ENCODE measurements at places on chromosomes 6 and 20.
A peak's percentile ranks its signal among the peaks of the same experiment; 100 is the strongest.

DNA sequence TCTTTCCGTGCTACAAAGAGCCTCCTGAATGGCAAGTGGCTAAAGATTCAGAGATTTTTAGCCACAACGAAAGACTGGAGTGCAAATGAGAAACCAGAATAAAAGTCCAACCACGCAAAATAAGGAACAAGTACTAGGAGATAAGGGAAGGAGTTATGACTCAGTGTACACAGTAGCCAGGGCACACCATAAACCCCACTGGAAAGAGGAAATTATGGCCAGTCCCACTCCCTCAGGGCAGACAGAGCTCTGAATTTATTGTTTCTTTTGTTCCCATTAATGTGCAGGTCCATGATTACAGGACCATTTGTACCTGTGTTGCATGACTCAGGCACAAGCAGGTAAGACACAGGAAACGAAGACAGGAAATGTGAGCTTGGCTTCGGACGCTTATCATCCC is 150.3 kb upstream of the PREP start:
- no peak for DNase-seq

GRCh38 chr6:106426250-106426970 is 65.9 kb downstream of the CRYBG1 start:
- DNase-seq = no peak

DNA sequence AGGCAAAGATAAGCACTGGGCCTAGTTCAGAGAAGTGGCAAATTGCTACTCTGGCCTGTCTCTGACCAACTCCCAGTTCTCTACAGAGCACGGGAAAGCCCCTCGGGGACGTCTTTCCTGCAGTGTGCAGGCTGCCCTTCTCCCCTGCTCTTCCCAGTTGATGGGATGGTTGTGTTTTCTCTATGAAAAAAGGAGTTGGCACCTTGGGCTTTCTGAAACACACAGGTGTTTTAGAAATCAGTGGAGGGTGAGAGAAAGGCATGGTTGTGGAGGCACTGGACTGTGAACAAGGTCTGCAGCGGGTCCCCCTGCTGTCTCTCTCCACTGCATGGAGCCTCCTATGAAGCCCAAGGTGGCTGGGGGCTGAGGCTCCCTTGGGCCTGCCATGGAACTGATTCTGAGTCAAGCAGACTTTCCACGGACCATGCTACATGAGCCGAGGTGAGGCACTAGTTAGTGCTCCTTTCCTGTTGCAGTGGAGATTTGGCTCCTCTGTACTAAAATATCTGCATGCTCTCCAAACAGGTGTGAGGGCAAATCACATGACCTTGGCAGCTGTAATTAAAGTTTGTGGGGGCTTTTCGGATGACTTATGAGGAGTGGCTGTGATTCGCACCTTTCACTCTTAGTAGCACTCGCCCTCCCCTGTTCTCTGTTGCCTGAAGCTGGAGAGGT is 16.3 kb downstream of the GTSF1L start:
- DNase-seq = no peak

- no peak for DNase-seq
These were observed 41.8 kb upstream of the TOP1 start for GRCh38 chr20:40986774-40987173.

DNA sequence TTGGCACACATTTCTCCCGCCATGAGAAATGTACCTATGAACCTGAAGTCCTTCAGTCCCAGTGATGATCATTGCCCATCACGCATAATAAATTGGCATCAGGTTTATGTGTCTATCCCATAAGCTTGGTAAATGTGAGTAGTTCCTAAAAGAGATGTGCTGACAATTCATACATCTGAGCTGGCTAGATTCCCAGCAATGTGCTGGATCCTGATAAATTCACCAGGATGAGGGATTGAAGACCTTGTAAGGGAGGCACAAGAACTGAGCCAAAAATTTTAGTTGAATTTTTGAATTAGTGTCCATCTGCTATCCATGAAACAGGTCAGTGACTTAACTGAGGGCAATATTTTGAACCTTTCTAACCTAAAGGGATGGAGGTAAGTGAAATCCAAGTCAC is 267.9 kb upstream of the CITED2 start:
- peak; percentile 60 for DNase-seq

DNA sequence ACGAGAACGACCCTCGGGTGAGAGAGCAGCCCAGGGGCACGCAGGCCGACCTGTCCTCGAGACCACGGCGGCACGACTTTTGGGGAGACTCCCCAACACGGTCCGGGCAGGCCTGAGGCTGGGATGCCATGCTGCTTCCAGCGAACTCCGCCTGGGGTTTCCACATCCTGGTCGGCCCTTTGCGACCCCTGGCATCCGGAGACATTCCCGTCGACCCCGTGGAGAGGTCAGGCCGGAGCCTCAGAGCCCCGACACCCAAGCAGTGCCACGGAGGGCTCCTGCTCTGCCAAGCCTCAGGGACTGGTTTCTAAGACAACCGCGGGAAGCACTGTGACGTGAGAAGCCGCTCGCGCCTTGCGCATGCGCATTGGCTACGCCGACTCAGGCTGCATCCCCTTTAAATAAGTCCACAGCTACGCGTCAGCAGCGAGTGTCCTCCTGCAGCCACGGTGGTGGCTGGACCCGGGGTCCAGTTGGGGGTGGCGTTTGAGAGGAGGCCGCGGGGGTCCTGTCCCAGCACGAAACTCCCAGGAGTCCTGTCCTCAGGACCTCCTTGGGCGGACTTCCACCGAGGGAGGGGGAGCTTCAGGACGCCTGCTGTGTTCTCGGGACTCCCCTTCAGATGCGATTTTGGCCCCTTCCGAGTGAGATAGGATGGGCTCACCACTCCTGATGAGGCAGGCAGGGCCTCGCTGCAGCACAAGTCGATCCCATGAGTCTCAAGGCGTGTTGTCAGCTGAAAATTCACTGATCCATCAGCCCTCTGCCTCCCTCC is 1089.3 kb upstream of the DEFB115 start:
- no peak for DNase-seq

DNA sequence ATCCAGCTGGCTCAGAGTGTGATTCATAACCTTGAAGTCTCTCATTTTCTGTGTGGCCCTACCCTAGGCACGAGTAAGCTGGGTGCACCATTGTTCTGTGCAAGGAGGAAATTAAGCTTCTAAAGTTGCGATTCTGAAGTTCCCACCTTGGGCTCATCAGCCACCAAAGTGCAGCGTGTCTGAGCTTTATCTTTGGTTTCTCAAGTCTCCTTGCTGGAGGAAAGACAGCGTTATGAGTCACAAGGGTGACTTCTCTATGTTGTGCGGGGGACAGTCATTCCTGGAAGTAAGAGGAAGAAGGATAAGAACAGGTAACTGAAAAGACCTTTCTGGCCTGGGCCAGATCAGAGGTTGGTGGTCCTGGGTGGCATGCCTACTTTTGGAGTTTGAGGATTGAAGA is 16.8 kb downstream of the MRAP2 start:
- no peak for DNase-seq

GRCh38 chr6:162964488-162965140 is 236.8 kb downstream of the PACRG start:
- DNase-seq = peak; percentile 89

- DNase-seq = no peak
These were observed 524.2 kb downstream of the CDH26 start for GRCh38 chr20:60482221-60483008.

DNA sequence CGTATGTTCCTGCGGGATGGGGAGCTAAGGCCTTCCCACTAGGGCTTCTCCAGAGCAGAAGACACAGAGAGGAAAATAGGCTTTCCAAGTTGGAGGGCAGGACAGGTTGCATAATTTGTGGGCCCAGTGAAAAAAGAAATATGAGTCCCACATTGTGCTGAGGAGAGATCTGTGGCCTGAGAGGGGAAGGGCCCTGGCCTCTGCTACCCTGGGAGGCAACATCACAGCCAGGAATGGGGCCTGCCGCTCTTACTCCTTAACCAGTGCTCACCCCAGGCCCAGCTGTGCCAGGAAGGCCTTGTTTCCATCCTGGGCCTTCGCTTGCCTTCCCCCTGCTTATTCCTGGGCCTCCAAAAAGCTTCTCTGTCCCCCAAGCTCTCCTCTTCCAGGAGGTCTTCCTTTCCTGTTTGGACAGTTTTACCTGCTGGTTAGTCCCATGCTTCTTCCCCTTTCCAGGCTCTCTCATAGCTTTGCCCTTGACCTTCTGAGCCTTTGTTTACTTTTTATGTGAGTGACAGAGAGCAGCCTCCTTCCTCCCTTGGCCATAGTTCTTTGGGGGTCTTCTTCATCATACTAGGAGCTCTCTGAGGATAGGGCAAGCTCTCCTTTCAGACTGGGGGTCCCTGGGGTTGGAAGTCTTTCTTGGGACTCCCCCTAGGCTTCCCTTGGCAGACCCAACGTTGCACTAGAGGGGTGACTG is 26.2 kb upstream of the VEGFA start:
- no peak for DNase-seq

- peak; percentile 69 for DNase-seq
These were observed 111.7 kb downstream of the THBS2 start for GRCh38 chr6:169141671-169142537.

DNA sequence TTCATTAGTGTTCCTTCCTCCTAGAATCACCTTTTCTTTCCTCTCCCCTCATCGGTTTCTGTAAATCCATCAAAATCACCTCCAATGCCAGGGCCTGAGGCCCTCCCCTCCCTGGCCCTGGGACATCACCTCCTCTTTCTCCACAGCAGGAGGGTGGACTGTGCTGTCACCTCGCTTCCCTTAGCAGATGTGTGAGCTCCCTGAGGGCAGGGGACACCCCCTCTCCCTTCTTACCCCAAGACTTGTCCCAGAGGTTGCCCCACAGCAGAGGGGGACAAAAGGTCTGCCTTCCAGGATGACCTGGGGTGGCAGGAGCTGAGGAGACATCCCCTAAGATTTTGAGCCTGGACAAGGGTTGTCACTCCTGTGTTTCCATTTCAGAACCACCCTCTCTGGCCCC is 5.9 kb downstream of the ULBP1 start:
- DNase-seq = no peak

DNA sequence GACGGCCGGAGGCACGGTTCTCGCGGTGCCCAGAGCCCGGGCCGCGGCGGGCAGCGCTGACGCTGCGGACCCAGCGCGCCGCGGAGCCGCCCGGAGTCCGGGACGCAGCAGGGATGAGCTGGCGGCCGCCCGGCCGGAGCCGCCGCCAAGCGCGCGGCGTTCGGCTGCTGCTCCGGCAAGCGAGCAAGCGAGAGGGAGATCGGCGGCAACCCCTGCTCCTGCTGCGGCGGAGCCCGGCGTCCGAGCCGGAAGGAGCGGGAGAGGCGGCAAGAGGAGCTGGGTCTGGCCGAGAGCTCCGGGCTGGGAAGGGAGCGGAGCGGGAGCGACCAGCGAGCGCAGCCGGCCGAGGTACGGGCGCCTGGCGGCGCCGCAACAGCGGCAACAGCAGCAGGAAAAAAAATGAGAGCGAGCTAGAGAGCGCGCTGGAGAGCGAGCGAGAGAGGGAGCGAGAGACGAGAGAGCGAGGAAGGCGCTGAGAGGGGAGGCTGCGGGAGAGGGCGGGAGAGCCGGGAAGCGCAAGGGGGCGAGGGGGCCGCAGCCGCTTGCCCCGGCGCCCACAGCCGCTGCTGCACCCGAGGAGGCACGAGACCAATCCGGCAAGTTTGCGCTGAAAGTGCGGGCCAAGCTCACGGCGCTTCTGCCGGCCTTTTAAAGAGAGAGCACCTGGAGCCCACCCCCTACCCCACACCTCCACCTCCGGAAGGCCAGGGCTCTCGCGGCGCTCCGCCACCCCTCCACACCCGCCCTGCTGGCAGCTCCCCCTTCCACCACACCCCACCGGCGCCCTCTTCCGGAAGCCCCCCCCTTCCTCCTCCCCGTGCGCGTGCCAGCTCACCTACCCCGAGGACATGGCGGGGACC is 496 bp downstream of the GRM4 start:
- DNase-seq = peak; percentile 50

DNA sequence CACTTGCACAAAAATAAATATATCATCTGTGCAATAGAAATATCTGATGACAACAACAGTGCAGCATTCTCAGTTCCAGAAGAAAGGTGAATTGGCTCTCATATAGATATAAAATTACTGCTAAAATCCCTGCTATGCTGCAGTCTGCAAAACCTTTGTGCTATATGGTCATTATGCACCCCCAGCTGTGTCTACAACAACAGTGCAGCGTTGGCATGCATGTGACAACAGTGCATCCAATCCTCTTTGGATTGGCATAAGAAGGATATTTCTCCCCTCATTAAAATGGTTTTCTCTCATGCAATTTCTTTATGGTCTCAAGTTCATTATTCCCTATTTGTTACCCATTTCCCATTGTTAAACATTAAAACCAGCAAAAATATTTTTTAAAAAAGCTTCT is 23.1 kb downstream of the OR2B6 start:
- DNase-seq = no peak

GRCh38 chr6:128156321-128157111 is 255.7 kb upstream of the THEMIS start:
- DNase-seq = no peak

DNA sequence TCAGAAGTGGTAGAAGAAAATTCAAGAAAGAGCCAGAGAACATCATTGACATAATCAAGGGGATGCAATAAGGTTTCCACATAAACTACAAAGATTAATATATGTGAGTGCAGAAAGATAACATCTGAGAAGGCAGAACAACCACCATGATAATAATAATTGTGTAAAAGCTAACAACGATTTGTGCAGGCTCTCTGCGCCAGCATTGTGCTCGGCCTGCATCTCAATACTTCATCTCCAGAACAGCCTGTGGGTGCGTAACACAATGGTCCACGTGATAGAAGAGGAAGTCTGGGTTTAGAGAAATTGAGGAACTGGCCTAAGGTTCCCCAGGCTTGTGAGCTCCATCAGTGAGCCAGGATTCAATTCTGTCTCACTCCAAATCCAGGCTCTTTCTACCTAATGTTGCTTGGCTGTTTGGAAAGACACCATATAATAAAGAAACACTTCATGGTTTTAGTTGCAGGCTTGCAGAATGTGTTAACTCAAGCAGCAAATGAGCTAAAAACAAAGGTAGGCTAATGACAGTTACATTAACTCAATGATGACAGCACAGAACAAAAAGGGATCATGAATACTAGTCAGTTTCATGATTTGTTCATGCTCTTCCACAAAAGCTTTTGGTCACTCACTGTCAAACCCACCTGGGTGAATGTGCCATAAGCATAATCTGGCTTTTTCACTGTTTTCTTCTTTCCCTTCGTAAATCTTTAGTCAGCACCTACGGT is 71.2 kb downstream of the LY86 start:
- peak; percentile 45 for DNase-seq

GRCh38 chr6:5833120-5833519 is 173.6 kb downstream of the NRN1 start:
- no peak for DNase-seq

GRCh38 chr20:63696306-63696627 is 185 bp upstream of the TNFRSF6B start:
- no peak for DNase-seq

DNA sequence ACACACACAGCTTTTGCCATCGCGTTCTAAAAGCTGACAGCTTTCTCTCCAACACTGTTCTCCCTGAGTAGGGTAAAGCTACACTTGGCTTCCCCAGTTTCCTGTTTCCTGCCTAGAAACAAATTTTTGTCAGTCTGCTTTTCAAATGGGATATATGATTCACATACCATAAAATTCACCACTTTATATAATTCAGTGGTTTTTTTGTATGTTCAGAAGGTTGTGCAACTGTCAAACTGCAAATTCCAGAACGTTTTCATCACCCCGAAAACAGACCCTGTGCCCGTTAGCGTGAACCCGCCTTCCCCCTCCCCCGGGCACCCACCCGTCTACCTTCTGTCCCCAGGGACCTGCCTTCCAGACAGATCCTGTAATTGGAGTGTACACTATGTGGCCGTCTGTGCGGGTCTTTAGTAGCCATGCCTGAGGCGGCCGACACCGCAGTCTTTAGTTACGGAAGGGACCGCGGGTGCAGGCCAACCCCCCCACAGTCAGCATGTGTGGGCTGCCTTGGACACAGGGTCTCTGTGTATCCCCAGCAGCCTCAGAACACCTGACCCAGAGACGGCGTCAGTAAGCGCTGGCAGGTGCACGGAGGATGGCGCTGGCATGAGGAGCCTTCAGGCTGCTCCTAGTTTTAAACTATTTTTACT is 16.6 kb downstream of the HRH3 start:
- DNase-seq = no peak

Measured in umbilical cord (tissue), 2 donors.